ENCODE measurements at places on chromosomes 1 and 21. TPM values are rescaled to one million over a fixed set of nuclear protein-coding genes. Genes with fewer than 3 reads are reported as not detected.

Gene GNG5
- 120 TPM for total RNA-seq

Gene TNNI3K
- total RNA-seq = not detected

Gene GSTM5
- total RNA-seq = not detected

Gene INSRR
- total RNA-seq = not detected

Gene ILDR2
- 4.9 TPM for total RNA-seq

Gene FNDC5
- total RNA-seq = not detected

Gene ISG15
- total RNA-seq = 18.7 TPM

Gene IL19
- total RNA-seq = not detected

Gene ALX3
- not detected for total RNA-seq

Gene CD247
- total RNA-seq = 157 TPM

Gene CFAP107
- total RNA-seq = not detected

Gene OR2T2
- total RNA-seq = not detected

Gene EFNA3
- total RNA-seq = 3.5 TPM

Gene PAQR7
- 8.9 TPM for total RNA-seq

Gene FMO2
- not detected for total RNA-seq

Gene ETV3L
- total RNA-seq = not detected

Gene IL20
- total RNA-seq = not detected

Gene OR2T10
- total RNA-seq = not detected

Gene CD1D
- total RNA-seq = not detected

Gene VPS26C
- 62.8 TPM for total RNA-seq

Gene PEAR1
- not detected for total RNA-seq

Gene LAD1
- not detected for total RNA-seq

Gene CYP4A22
- total RNA-seq = not detected

Gene DNTTIP2
- 107 TPM for total RNA-seq

Gene CRNN
- total RNA-seq = not detected

Gene SH2D2A
- 233 TPM for total RNA-seq

Gene TNFRSF4
- 154 TPM for total RNA-seq

Gene IL6R
- 1.5 TPM for total RNA-seq

Gene SLAMF9
- not detected for total RNA-seq

Gene CD1E
- not detected for total RNA-seq

Gene CASZ1
- total RNA-seq = 3.7 TPM

Gene CLCA2
- total RNA-seq = not detected

All from activated CD8-positive, alpha-beta memory T cell treated with anti-CD3 and anti-CD28 coated beads for 36 hours (primary cell).